H1 (cell line): ENCODE measurements at places on chromosomes 16 and 17. TPM values are rescaled to one million over a fixed set of nuclear protein-coding genes. Genes with fewer than 3 reads are reported as not detected.
A peak's percentile ranks its signal among the peaks of the same experiment; 100 is the strongest.

- H3K4me1 ChIP-seq = peaks cover 8% of the 10 kb centered on the region
- H3K27me3 ChIP-seq = no peaks in the 10 kb centered on the region
- peaks cover 13% of the 10 kb centered on the region; the same call in 1 of the 2 replicates for H3K36me3 ChIP-seq
Measured at GRCh38 chr16:84718-85406, 6.8 kb downstream of the MPG start.

GRCh38 chr16:78292844-78293380, 193.5 kb downstream of the WWOX start:
- H3K27ac ChIP-seq = no peak overlapping the region
- no peak overlapping the region for H3K4me3 ChIP-seq
- no peaks in the 10 kb centered on the region for H3K27me3 ChIP-seq
- no peaks in the 10 kb centered on the region for H3K36me3 ChIP-seq

GRCh38 chr16:8863594-8864424, 5.0 kb downstream of the CARHSP1 start:
- H3K27ac ChIP-seq = 0 out of 2 replicates have a peak overlapping the region, but pooled peaks have one; percentile 3
- no peaks in the 10 kb centered on the region for H3K27me3 ChIP-seq
- H3K36me3 ChIP-seq = peaks cover 7% of the 10 kb centered on the region; the same call in 1 of the 2 replicates
- DNase-seq = no peak
- H3K4me3 ChIP-seq = no peak overlapping the region

GRCh38 chr17:71666047-71666446, 454.8 kb upstream of the SOX9 start:
- H3K4me1 ChIP-seq = no peaks in the 10 kb centered on the region
- H3K4me3 ChIP-seq = no peak overlapping the region
- DNase-seq = no peak
- H3K27ac ChIP-seq = no peak overlapping the region
- H3K27me3 ChIP-seq = no peaks in the 10 kb centered on the region
- H3K36me3 ChIP-seq = no peaks in the 10 kb centered on the region

GRCh38 chr16:17939122-17939536, 397.4 kb downstream of the NPIPA8 start:
- H3K27me3 ChIP-seq = no peaks in the 10 kb centered on the region
- H3K4me3 ChIP-seq = no peak overlapping the region
- H3K4me1 ChIP-seq = no peaks in the 10 kb centered on the region

DNA sequence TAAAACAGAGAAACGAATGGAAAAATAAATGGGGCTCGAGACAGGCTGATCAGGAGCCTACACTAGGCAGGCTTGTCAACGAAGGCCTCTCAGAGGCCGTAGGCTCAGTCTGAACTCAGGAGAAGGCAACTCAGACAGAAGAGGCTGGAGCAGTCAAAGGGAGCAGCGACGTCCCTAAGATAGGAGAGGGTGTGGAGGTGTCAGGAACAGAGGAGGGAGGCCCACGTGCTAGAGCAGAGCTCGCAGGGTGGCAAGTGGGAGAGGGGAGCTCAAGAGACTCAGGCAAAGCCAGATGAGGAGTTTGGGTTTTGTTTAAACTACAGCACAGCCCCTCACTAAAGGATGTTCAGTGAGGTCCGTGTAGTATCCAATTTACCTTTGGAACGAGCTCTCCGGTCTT, 32.7 kb downstream of the LRRC75A start:
- no peaks in the 10 kb centered on the region for H3K27me3 ChIP-seq
- no peaks in the 10 kb centered on the region; the same call in 1 of the 2 replicates for H3K36me3 ChIP-seq
- H3K4me1 ChIP-seq = peaks cover 24% of the 10 kb centered on the region
- no peak overlapping the region for H3K4me3 ChIP-seq
- DNase-seq = no peak

DNA sequence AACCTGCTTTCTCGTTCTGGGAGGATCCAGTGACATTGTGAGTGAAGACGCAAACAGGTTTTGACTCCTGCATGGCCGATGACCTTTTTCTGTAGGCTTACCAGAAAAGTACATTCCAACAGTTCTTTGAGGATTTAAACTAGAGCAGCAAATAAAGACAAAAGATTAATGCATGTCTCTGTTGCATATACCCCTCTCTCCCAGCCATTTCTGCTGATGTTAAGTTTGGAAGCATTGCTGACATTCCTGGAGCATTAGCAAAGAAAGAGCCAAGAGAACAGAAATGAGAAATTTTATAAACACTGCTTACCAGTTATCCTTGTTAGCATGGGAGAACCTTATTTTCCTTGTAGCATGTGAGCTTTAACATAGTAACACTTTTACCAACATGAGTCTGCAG, 49.3 kb downstream of the SIAH1 start:
- no peak overlapping the region for H3K4me3 ChIP-seq
- no peak overlapping the region; the same call in 1 of the 2 replicates for H3K27ac ChIP-seq
- H3K36me3 ChIP-seq = 0 out of 2 replicates have a peak, but pooled peaks cover 3% of the 10 kb centered on the region
- no peaks in the 10 kb centered on the region for H3K27me3 ChIP-seq
- H3K4me1 ChIP-seq = peaks cover 10% of the 10 kb centered on the region

- H3K27me3 ChIP-seq = no peaks in the 10 kb centered on the region
- DNase-seq = no peak
- no peaks in the 10 kb centered on the region for H3K36me3 ChIP-seq
- H3K4me1 ChIP-seq = no peaks in the 10 kb centered on the region
- no peak overlapping the region for H3K4me3 ChIP-seq
Measured at GRCh38 chr16:86255966-86256365, 254.4 kb upstream of the FOXF1 start.

GRCh38 chr16:68724797-68725196, 12.3 kb upstream of the CDH1 start:
- no peak overlapping the region for H3K27ac ChIP-seq
- no peak for DNase-seq
- H3K36me3 ChIP-seq = no peaks in the 10 kb centered on the region
- H3K4me3 ChIP-seq = no peak overlapping the region
- H3K27me3 ChIP-seq = no peaks in the 10 kb centered on the region
- H3K4me1 ChIP-seq = no peaks in the 10 kb centered on the region

- no peaks in the 10 kb centered on the region for H3K4me1 ChIP-seq
- H3K4me3 ChIP-seq = peak within 1 kb of the TSS; percentile 54
- DNase-seq = peak; percentile 92
- no peaks in the 10 kb centered on the region for H3K36me3 ChIP-seq
- peaks cover 10% of the 10 kb centered on the region for H3K27me3 ChIP-seq
Measured at GRCh38 chr16:80540516-80541305, at the start of gene DYNLRB2. Gene DYNLRB2, plus strand, starts transcription at chr16:80540993. Its CDS starts 84 bp downstream, at chr16:80541077.

- DNase-seq = no peak
- no peaks in the 10 kb centered on the region for H3K4me1 ChIP-seq
- H3K4me3 ChIP-seq = peak overlapping the region; percentile 73
- H3K27ac ChIP-seq = peak overlapping the region; percentile 78
Measured at GRCh38 chr17:43171586-43172487, 823 bp downstream of the NBR1 start.

WFDC1 gene
- total RNA-seq = 1.1 and 1.6 TPM in 2 replicates

SNAI3 gene
- total RNA-seq = 8.5 and 8.7 TPM in 2 replicates

CCDC92B gene
- total RNA-seq = 11.9 and 12.1 TPM in 2 replicates

GRAPL gene
- not detected in 2 replicates for total RNA-seq
